GM04504 (cell line): ENCODE measurements at places on chromosomes 2 and 18.

DNA sequence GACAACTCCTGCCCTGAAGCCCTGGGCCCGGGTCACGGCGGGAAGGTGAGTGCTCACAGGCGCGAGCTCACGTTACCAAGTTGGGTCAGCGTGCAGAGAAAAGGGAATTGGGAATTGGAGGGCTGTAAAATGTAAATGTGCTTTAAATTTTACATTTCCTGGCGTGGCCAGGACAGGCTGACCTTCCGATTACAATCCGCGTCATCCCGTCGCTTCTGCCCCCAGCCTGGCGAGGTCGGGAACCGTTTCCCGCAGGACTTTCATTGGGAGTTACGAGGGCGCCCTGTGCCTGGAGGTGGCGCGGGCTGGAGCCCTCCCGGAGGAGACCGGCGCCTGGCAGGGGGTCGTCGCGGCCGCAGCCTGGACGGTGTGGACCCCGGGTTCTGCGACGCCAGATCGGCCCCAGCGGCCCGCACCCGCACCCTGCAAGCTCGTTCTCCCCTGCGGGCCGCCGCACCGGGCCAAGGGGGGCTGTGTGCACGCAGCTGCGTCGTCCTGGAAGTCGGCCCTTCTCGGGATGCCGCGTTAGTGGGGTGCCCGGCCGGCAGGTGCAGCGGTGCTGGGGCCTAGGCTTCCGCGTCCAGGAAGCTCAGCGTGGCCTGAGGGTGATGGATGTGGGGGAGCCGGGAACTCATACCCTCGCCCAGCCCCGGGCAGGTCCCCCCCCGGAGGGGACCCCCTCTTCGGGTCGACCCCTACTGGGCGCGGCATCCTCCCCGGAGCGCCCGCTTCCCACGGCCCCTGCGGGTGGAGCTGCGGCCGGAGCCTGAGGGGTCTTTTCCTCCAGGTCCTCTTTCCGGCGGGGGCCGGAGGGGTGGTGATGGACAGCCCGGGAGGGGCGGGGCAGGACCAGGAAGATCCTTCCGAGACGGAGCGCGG is 63.9 kb downstream of the LRRFIP1 start:
- DNase-seq: no peak

GRCh38 chr2:219010162-219010756 is 17.0 kb upstream of the CRYBA2 start:
- DNase-seq: no peak

DNA sequence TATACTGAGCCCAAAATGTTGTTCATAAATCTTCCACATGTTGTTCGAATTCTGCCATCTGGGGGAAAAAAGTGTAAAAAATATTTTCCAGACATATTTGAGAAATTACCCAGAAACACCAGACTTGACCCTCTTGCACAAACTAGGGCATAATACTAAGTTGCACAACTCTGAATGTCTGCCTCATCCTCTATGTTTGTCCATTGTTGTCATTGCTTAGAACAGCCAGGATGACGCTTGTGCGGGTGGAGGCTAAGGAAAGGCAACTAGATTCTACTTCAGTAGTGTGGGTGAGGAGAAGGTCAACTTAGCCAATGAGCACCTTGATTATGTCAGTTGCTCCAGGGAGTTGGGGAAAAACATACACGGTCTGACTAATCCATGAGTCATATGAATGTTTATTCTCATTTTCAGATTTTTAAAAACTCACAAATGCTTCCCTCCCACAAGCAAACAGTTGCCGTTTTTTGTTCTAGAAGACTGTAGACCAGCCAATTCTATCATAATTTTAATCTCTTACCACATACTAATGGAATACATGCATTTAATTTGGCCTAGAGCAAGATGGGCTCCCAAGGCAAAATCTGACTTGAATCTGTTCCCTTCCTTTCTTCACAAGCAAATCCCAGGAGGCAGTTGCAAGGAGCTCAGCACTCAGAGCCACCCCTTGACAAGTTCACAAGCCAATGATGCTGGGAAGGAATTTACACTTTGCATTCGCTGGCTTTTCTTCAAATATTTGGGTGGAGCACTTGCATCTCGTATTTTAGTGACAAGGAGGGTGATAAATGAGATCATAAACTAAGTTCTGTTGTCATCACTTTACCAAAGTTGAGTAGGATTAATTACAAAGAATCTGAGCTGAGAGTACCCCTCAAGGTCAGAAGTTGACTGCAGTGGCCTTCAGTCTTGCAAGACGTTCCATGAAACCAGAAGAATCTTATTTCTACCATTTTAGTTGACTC is 163.2 kb upstream of the TWIST2 start:
- DNase-seq: peak; percentile 99

- DNase-seq: no peak
These were observed 306.6 kb upstream of the SOX11 start for GRCh38 chr2:5385596-5385995.

GRCh38 chr2:148725564-148725963 is 81.0 kb downstream of the EPC2 start:
- no peak for DNase-seq

DNA sequence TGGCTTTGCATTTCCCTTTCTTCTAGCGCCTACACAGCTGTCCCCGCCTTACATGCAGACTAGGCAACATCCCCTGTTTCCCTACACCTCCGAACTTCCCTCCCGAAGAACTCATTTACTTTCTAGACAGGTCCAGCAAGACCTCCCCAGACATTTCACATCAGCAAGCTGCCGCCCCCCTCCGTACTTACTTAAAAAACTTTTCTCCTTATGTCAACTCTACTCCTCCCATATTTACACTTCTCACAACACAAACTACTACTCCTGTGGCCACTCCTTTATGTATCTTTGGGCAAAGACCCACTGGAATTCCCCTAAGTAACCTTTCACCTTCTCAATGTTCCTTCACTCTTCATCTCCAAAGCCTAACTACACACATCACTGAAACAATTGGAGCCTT is 20.4 kb upstream of the ZNF397 start:
- no peak for DNase-seq

GRCh38 chr2:22248851-22249250 is 1125.1 kb downstream of the TDRD15 start:
- no peak for DNase-seq

DNA sequence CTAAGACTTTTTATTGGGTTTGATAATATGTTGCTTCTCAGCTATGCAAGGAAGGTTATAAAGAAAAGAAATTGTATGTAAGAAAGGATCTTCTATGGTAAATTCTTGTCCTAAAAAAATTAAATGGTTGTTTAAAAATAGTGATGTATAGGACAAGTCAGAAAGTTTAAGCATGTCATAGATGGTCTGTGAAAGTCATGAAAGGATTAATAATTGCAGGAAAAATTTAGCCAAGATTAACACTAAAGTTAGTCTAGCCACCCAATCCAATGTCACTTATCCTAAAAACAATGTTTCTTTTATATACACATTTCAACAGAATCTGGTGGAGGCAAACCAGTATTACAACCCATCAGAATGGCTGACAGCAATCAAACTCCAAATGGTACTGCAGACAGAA is 1046.7 kb upstream of the SLC39A10 start:
- no peak for DNase-seq

DNA sequence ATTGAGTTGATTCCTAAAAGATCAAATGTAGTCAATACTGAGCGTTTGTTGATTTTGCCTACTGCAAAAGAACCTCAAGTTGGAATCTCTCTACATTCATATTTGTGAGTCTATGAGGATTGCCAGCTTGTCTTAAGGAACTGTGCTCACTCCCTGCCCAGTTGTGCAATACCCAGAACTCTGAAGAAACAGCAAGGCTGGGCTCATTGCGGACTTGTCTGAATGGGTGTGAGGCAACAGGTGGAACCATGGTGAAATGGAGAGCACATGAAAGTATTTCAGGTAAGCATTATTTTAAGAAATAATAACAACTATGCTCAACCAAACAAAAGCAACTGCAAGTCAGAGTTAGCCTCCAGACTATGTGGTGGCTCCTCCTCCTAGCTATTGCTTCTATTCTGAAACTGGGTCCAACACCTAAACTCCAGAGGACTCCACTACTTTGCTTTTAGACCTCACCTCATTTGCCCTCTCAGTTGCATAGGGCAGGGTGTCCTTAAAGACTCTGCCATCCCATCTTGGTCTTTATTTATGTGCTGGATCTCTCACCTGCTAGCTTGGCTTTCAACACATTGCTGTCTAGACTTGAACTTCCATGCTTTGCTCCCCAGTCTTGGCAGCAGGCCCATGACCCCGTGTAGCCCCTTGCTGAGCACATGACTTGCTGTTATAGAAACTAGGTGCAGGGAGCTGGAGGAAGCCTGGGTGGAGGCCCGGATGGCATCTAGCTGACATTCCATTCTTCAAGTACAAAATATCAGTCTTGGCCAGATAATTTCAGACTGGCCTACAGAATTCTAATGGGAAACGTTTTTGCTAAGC is 94.8 kb upstream of the ARL5A start:
- DNase-seq: no peak

GRCh38 chr2:143289025-143289424 is 159.8 kb downstream of the ARHGAP15 start:
- no peak for DNase-seq

- DNase-seq: no peak
These were observed 56.2 kb upstream of the AMMECR1L start for GRCh38 chr2:127942002-127942401.

DNA sequence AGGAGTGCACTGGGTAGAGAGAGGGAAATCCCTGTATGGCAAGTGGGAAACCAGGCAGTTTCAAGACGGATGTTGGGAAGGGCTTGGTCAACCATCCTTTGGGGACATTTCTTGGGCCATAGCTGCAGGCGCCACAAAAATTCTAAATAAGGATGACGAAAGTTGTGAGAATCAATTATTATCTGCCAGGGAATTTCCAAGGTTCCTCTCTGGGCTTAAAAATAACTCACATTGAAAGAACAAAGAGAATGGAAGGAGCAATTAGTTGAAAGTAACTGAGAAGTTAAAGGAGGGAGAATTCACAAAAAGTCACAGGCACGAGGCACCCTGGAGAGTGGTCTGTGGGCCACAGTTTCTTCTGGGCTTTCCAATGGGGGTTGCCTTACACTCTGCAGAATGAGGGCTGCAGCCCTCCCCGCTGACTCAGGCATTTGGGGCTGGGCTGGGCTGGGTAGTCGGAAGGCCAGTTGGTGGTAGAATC is 195.7 kb downstream of the SMAD7 start:
- DNase-seq: no peak

DNA sequence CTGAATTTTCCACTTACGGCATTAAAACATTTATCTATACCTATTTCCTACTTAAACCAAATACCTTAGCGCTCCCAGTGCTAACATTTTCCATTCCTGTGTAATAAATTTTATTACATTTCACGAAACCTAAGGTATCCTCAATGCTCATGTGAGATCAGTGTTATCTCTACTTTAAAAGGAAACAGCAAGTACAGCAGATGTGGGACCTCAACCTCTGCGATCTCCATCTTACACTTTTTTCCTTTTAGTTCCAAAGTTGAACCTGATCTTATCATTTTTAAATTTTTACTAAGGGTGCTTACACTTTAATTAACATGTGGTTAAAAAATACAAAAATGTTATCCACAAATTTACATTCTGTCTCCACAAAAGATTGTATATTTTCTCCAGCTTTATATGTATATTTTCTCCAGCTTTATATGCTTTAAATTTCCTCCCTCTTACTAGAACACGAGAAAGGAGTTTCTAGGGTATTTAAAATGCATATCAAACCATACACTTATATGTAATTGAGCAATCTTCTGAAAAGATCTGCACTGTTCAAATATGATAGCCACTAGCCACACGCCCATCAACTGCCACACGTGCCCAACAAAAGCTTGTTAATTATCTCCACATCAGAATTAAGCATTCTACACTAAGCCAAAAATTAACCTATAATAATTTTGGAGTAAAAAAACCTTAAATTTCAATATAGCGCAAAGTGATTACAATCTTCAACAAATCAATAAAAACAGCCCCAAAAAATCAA is 38.1 kb downstream of the MBOAT2 start:
- DNase-seq: no peak

DNA sequence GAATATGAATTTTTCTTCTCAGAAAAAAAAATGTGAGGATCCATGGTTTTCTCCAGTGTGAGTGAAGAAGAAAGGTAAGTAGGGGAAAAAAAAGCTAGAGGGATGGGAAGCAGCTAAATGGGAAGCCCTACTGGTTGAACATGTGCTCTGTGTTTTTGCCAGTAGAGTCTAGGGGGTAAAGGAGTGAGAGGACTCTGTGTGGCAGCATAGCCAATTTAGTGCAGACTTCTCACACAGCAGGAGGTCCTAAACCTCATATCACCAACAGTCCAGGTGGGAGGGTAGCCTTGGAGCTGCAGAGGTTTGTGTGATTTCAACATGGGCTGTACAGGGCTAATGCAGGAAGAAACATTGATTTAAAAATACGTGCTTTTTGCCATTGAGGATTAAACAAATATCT is 334.5 kb upstream of the SPHKAP start:
- no peak for DNase-seq

GRCh38 chr2:102080451-102081242 is 61.9 kb upstream of the IL1R1 start:
- DNase-seq: peak; percentile 12

DNA sequence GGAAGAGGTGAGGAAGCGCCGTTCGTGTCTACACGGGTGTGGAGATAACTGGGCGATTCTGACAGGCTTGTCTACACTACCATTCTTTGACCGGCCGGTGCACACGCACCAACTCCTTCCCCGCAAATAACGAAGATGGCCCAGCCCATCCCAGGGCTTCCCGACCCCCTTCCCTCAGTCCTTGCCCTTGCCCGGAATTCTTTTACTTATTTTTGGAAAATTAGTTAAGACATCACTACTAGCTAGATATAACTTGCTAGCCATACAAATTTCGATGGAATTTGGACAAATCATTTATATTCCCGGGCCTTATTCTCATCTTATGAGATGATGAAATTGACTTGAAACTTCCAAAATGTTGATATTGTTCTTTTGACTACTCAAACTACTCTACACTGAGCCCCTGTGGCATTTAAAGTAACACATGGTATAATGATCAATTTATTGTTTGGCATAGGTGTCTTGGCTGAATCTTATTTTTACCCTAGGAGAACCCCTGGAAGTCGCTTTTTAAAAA is 1.3 kb downstream of the ERICH2 start:
- DNase-seq: no peak

DNA sequence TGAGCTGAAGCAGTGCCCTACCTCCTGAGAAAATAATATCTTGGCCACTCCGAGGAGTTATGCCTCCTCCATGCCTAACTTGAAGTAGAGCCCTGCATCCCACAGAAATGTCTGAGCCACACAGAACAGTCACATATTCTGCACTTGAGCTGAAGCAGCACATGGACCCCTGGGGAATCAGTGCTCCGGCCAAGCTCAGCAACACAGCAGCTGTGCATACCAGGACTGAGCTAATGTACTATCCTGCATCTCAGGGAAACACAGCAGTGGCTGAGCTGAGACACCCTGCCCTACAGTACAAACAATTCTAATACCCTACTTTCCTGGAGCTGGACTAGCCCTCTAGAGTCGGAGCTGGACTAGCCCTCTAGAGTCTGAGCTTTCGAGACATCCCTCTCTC is 166.9 kb downstream of the ZNF516 start:
- no peak for DNase-seq
